Activated T-helper 17 cell treated with anti-CD3 and anti-CD28 coated beads, Interleukin-2, amount 50 U/mL, for 72 hours (primary cell): ENCODE measurements at places on chromosomes 2 and 18.

DNA sequence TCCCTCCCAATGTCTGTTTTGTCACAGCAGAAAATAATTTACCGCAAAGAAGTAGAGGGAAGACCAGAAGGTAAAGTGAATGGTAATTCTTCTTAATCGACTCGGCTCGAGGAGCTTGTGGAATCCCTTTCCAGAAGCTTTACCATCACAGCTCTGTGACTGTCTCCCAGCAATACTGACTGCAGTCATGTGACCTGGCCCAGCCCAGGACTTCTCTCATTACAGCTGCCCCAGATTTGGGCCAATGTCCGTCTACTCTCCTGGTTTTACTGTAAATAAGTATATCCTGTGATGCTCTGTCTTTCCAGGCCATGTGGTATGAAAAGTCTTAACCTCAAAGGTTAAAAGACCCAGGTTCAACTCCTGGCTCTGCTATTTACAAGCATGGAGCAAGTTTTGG lies 18.9 kb upstream of the ELOA2 start:
- ATAC-seq, result no peak

- no peak for ATAC-seq
Measured at GRCh38 chr18:31626409-31626808, 34.7 kb downstream of the TTR start.

DNA sequence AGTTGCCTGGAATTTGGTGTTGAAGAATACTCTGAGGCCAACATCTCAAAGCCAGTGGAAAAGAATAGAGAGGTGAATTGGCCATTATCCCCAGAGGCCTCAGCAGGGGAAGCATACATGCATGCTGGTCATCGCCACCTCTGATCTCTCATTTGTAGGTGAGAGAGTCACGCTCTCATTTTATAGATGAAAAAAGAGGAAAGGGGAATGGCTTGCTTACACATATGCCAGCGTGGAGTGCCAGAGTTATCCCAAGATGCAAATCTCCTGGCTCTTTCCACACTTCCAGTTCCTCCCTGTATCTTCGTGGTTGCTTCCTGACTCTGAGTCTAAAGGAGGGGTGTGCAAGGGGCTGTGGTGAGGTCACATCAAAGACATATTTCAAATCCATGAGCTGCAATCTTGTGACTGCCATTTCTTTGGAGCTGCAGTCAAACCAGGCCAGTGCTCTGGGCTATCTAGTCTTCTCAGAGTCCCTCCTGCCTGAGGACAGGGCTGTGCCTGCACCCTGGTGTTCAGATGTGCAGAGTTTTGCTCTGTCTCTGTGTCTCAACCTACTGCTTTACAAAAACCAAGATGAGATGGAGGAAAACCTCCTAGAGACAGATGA lies 324.7 kb downstream of the MYCN start:
- ATAC-seq, result no peak

DNA sequence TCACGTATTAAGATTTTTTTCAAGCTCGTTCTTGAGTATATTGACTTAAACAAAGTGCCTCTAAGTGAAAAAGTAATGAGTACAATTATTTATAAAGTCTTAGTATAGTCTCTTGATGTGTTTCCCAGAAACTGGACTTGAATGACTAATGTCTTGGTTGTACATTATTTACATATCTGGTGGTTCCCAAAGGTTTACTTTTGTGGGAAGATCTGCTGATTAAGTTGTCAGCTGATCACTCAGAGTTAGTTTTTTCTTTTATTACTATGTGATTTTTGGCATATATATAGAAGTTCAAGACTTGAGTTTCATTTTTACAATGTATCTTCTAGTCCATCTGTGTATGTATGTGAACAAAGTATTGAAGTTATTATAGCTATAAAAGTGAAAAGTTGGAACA lies 29.5 kb downstream of the RNF144A start:
- peak; percentile 78 for ATAC-seq

DNA sequence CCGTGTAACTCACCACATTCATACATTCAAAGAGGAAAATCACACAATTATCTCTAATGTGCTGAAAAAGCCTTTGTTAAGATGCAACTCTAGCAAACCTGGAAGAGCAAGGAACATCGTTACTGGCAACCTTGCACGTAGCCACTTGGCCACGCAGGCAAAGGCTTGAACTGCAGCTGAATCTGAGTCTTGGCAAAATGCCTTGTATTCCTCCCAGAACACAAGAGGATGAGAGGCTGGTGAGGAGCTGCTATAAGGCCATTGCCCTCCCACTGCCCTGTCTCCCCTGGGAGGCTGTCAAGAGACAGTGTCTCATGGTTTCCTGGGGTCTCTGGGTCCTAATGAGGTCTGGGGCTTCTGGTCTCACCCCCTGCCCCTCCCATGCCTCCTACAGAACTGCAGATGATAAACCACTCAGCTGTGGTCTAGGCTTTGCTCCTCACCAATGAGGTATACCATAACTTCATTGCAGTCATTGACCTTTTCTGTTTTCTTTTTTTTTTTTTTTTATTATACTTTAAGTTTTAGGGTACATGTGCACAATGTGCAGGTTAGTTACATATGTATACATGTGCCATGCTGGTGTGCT lies 141.4 kb downstream of the SPP2 start:
- ATAC-seq, result no peak

DNA sequence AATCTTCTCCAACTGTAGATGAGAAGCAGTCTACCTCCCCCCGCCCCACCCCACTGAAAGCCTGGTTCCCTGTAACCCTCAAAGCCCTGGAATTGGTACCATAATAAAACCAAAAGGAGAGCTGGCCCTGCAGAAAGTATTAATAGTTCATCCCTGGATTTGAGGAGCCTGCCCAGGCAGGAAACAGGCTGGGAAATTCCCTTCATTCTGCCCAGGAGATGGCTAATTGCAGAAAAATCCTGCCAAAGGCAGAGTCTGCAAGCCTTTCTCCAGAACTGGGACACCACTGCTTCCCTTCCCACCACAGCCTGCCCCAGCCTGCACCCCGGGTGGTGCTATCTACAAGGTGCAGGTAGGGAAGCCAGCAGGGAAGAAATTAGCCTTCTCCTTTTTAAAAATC lies 16.3 kb downstream of the GKN2 start:
- ATAC-seq, result no peak

- no peak for ATAC-seq
Measured at GRCh38 chr18:78154444-78154843, 825.2 kb upstream of the SALL3 start.

GRCh38 chr2:85564144-85564563 lies 2.9 kb upstream of the GGCX start:
- ATAC-seq, result no peak

DNA sequence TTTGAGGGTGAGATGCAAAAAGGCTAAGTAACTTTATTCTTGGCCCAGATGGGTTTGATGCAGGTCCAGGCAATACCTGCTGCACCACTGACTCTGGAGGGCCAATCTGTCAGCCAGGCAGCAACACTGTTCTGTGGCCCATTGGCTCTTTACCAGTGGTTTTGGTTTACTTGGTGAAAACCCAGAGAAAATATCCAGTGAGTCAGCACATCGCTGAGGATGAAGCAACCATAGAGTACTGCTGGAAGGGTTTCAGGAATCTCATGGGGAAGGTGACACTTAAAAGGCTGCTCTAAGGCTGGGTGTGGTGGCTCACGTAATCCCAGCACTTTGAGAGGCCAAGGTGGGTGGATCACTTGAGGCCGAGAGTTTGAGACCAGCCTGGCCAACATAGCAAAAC lies 192.5 kb upstream of the FAM98A start:
- no peak for ATAC-seq

- ATAC-seq, result no peak
Measured at GRCh38 chr2:199740111-199740428, 110.9 kb downstream of the FTCDNL1 start.

DNA sequence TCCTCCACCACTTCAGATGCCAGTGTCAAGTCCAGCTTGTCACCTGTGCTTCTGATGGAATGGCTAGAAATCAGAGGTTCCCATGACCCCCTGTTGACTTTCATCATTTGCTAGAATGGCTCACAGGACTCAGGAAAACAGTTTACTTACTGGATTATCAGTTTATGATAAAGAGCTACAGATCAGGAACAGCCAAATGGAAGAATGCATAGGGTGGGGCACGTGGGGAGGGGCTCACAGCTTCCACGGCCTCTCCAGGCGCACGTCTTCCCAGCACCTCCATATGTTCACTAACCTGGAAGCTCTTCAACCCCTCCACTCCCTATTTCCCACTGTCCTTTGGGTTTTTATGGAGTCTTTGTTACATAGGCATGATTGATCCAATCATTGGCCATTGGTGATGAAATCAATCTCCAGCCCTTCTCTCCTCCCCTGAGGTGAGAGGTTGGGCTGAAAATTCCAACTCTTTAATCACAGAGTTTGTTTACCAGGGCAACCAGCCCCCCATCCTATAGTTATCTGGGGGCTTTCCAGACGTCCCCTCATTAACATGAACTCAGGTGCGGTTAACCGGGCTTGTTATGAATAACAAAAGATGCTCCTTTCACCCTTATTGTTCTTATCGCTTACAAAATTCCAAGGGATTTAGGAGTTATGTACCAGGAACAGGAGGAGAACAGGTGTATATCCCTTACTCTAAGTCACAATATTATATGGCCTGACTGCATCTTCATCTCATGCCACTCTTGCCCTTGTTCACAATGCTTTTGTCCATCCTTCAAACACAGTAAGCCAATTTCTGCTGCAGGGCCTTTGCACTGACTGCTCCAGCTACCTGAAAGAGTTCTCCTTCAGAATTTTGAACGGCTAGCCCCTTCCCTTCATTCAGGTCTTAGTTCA lies 35.2 kb downstream of the ANXA4 start:
- no peak for ATAC-seq

GRCh38 chr2:12493031-12493513 lies 223.7 kb upstream of the TRIB2 start:
- peak; percentile 91 for ATAC-seq

DNA sequence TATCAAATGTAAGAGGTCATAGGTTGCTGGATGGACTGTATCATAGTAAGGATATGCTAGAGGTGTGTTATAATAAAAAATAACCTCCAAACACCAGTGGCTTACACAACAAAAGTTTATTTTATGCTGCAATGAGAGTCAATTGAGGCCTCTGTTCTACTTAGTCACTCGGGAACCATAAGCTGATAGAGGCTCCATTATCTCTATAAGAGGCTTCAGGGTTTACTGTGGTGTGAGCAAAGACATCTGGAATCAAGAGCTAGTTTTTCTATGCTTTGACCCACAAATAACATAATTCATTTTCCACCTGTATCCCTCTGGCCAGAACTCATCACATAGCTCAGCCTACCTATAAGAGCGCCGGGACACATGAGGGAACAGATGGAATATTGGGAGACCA lies 47.5 kb upstream of the NEMP2 start:
- ATAC-seq, result no peak

DNA sequence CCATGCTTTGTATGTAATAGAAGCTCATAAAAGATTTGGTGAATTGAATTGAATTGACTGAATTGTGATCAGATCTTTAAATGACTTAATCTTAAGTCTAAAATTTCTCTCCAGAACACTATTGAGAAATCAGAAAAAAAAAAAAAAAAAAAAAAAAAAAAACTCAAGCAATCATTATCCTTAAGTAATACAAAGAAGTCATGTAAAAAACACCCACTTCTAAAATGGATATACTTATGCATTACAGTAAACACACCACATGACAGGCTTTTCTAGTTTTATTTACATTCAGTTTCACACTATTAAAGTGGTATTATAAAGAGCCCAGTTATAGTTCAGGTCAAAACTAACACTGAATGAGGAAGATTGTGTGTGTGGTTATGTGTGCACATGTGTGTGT lies 84.9 kb upstream of the GLS start:
- no peak for ATAC-seq

- ATAC-seq, result no peak
Measured at GRCh38 chr2:47065343-47065742, 89.8 kb downstream of the STPG4 start.
